ENCODE measurements at places on chromosomes 2 and 18. TPM values are rescaled to one million over a fixed set of nuclear protein-coding genes. Genes with fewer than 3 reads are reported as not detected.
A peak's percentile ranks its signal among the peaks of the same experiment; 100 is the strongest.

DOK1 gene
- total RNA-seq, result 12.2 TPM

OTOS gene
- not detected for total RNA-seq

GRCh38 chr2:53770264-53770663 is 2.7 kb downstream of the CHAC2 start:
- DNase-seq, result no peak

DNA sequence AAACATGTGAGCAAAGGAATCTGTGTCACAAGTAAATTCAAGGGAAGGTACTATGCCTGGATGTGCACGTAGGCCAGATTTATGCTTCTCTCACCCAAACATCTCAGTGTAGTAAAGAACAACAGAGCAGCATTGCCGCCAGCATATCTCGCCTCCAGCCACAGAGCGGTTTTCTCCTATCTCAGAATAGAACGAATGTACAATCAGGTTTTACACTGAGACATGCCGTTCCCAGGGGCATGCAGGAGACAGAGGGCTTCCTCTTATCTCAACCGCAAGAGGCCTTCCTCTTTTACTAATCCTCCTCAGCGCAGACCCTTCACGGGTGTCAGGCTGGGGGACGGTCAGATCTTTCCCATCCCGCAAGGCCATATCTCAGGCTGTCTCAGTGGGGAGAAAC is 175.3 kb downstream of the RPIA start:
- no peak for DNase-seq

- peak; percentile 40 for DNase-seq
Observed at GRCh38 chr18:111306-112014, 46.9 kb upstream of the USP14 start.

Data from IMR-90 (cell line).